Cardiac fibroblast (primary cell): ENCODE measurements at places on chromosomes 4 and X.

GRCh38 chrX:84335121-84335520 lies 147.1 kb upstream of the RPS6KA6 start:
- DNase-seq = no peak

DNA sequence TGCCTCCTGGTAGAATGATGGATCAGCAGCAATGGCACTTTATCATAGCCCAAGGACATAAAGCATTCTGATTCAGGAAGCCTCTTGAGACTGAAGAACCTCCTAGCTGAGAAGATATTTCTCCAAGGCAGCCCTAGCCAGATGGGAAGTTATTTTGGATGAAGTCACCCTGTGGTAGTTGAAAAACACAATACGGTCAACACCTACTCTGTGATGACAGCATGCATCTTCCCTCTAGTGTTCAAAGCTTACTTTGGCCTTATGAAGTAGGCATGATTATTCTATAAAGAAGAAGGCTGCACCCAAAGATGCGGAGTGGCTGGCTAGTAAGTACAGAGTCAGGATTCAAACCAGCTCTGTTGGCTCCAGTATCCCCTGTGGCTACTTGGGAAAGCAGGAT lies 47.9 kb downstream of the TLR10 start:
- DNase-seq = peak; percentile 33

- no peak for DNase-seq
Observed at GRCh38 chrX:97452283-97452682, 568.6 kb downstream of the RPA4 start.

GRCh38 chr4:90226734-90227133 lies 99.5 kb downstream of the CCSER1 start:
- DNase-seq = no peak

GRCh38 chr4:105455998-105456397 lies 17.9 kb downstream of the PPA2 start:
- DNase-seq = no peak

DNA sequence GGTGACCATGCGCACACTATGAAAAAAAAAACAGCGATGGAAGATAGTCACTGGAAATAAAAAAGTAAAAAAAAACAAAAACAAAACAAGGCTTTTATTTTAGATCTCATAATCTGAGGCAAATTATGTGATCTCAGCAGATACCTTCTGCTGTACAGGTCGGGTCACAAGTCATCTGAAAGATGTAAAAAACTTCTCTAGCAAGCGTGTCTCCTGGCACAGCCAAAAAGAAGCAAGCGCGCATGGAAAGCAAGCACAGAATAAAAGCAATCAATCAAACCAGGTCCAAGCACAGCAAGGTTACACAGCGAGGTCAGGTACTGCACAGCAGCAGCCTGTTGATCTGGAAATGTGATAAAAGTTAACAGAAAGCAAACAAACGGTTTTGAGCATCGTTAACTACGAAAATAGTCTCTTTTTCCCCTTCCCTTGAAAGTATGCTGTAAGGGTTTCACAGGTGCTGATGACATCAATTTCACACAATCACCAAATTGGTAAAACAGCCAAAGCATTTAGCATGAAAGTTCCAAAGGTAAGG lies 79.3 kb upstream of the MTNR1A start:
- no peak for DNase-seq

DNA sequence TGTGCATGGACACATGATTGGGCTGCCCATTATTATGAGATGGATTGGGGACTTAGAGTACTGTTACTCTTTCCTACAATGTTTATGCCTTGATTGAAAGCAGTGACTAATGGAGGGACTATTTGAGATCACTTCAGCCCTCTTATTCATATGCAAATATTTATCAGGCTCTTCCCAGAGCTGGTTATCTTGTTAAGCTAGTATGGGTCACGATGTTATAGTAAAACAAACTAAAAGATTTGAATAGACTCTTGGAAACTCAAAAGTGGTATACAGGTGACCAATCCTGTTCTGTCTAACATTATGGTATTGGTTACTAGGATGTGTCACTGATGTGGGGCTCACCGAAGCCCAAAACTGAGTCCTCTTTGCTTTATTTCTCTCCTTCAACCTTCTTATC lies 306.2 kb upstream of the CASK start:
- DNase-seq = no peak

- DNase-seq = no peak
Observed at GRCh38 chrX:39333451-39333850, 532.2 kb downstream of the MID1IP1 start.

- DNase-seq = no peak
Observed at GRCh38 chr4:125573368-125573767, 258.6 kb downstream of the FAT4 start.

DNA sequence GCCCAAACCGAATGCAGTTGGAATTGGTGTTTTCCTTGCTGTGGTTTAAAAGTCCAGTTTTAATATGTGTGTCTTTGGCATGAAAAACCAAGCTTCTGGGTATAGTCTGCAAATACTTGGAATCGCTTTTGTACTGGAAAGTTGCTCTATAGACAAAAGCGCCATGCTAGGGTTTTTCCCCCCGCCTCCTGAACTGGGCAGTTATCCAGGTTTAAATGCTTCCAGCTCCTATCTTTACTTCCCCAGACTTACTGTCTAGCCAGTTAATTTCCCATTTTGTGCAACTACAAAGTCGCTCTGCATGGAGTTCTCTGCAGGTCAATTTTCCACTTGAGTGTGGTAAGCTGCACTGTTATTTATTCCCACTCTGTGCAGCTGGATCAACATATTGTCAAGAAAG lies 2.7 kb downstream of the RASL11B start:
- DNase-seq = peak; percentile 88

- peak; percentile 21 for DNase-seq
Observed at GRCh38 chrX:120365320-120365719, 3.4 kb downstream of the ATP1B4 start.

DNA sequence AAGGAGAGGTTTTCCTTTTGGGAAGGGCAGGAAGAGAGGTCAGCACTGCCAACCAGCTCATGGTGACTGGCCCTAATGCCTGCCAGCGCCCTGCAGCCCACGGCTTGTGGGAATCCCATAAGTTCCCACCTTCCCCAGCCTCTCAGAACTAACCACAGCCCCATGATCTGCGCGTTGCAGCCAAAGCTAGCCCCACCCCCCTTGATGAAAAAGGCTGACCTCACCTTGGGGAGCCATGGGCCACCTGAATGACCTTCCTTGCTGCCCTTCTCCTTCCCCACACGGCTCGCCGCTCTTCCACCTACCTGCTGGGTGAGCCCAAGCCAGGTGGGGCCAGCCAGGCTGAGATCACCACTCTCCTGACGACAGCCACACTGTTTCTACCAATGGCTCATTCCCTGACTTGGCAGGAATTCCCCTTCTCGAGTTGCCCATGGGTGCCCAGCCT lies 3.9 kb upstream of the ELF4 start:
- DNase-seq = no peak

- peak; percentile 71 for DNase-seq
Observed at GRCh38 chrX:85922821-85923220, 124.5 kb downstream of the CHM start.

DNA sequence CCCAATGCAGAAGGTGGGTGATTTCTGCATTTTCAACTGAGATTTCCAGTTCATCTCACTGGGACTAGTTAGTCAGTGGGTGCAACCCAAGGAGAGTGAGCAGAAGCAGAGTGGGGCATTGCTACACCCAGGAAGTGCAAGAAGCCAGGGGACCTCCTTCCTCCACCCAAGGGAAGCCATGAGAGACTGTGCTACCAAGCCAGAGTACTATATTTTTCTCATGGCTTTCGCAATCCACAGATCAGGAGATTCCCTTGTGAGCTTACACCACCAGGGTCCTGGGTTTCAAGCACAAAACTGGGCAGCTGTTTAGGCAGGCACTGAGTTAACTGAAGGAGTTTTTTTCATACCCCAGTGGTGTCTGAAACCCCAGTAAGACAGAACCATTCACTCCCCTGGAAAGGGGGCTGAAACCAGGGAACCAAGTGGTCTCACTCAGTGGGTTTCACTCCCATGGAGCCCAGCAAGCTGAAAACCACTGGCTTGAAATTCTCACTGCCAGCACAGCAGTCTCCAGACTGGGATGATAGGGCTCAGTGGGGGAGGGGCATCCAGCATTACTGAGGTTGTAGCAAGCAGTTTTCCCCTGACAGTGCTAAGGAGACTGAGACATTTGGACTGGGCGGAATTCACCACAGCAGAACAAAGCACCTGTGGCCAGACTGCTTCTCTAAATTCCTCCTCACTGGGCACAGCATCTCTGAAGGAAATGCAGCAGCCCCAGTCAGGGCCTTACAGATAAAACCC lies 903.4 kb downstream of the TECRL start:
- DNase-seq = no peak

GRCh38 chrX:10507181-10507580 lies 113.2 kb downstream of the MID1 start:
- peak; percentile 68 for DNase-seq

DNA sequence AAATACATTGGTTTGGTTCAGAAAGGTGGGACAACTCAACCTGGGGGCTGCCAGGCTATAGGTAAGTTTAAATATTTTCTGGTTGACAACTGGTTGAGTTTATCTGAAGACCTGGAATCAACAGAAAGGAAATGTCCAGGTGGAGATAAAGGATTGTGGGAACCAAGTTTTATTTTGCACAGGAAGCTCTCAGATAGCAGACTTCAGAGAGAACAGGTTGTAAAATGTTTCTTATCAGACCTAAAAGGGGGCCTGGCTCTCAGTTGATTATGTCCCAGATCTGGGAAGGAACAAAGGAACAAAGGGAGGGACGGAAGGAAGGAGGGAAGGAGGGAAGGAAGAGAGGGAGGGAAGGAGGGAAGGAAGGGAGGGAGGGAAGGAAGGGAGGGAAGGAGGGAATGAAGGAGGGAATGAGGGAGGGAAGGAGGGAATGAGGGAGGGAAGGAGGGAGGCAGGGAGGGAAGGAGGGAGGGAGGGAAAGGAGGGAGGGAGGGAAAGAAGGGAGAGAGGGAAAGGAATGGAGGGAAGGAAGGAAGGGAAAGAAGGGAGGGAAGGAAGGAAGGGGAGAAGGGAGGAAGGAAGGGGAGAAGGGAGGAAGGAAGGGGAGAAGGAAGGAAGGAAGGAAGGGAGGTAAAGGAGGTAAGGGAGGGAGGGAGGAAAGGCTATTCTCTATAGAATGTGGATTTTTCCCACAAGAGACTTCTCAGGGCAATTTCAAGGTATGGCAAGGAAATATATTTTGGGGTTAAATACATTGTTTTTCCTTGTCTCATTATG lies 186.7 kb downstream of the DHRSX start:
- no peak for DNase-seq

DNA sequence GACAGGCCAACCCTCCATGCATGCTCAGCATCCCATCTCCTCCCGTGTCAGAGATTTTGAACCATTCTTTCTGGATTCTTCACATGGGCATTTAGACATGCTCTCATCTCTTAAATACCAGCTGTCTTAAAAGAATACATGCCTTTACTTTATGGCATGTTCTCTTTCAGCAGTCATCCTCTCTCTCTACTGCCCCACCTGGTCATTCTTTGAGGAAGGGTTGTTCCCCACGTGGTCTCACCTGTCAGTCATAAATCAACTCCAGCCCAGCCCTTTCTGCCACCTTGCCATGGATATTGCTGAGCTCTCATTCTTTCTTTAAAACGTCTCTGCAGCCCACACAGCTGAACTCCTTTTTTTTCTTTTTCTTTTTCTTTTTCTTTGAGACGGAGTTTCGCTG lies 111.3 kb downstream of the ARHGAP10 start:
- DNase-seq = no peak

DNA sequence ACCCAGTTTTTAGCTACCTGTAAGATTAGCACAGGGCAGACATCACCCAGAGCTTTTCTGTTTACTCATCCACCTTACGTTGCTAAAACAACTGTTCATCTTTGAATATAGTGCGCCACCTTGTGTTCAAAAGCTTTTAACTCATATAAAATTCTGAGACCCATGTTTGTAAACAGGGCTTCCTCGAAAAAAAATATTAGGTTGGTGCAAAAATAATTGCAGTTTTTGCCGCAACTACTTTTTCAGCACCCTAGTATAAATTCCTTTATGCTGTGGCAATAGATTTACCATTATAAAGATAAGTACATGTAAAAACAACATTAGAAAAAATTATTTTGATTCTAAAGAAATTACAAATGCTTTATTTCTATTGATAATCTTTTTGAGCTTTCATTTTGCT lies 147.9 kb downstream of the LRBA start:
- DNase-seq = peak; percentile 91

- DNase-seq = no peak
Observed at GRCh38 chr4:104248726-104249125, 246.0 kb downstream of the CXXC4 start.

DNA sequence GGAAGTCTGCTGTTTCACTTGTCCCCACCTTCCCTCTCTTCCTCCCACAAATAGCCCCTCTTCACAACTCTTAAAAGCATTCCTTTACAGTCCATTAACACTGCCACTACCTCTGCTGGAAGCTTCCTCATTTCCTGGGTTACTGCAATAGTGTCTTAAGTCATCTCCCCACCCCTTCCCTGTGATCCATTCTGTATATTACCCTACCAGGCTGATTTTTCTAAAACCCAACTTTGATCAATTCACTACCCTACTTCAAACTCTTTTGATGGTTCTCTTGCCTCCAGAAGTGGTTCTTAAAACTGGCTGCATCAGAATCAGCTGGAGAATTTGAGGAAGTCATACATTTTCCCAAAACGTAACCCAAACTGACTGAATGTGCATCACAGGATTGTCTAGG lies 8.8 kb upstream of the XIAP start:
- no peak for DNase-seq

GRCh38 chrX:119398587-119398973 lies 556 bp upstream of the SLC25A43 start:
- peak; percentile 29 for DNase-seq

DNA sequence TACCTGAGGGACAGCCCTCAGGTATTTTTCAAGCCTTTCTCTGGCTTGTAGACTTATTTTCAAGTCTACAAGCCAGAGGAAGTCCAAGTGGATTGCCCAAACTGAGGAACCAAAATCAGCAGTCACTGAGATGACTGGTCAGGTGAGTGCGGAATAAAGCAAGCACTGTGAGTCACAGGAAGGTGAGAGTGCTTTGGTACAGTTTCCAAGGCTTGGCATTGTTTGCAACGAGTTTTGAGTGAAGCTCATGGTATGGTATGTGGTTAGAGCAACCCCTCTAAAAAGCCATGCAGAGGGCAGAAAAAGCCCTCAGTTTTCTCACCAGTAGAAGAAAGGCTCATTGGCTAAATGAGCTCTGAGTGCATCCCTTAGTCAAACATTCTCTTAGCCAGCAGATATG lies 112.8 kb upstream of the EOLA2 start:
- DNase-seq = no peak

GRCh38 chr4:123017636-123018395 lies 95.4 kb upstream of the NUDT6 start:
- DNase-seq = peak; percentile 84

DNA sequence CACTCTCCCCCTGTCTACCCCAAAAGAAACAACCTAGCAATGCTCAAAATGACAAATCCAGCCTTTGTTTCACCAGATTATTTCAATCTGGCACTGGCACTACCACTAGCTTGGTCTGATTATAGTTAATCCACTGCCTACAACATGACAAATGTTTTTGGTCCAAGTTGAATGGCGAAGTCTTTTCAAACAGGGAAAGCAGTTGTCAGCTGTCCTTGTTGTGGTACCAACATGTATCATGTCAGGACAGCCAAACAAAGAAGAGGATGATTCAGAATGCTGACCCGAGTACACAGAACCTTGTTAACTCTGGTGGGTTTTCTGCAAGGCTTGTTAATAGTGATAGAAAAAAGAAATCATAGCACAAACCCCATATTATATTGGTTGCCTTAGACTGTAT lies 160.8 kb upstream of the ANK2 start:
- DNase-seq = no peak

- DNase-seq = peak; percentile 37
Observed at GRCh38 chrX:17005712-17006368, 59.4 kb downstream of the REPS2 start.
